ENCODE measurements at places on chromosomes 7 and 10.
A peak's percentile ranks its signal among the peaks of the same experiment; 100 is the strongest.

DNA sequence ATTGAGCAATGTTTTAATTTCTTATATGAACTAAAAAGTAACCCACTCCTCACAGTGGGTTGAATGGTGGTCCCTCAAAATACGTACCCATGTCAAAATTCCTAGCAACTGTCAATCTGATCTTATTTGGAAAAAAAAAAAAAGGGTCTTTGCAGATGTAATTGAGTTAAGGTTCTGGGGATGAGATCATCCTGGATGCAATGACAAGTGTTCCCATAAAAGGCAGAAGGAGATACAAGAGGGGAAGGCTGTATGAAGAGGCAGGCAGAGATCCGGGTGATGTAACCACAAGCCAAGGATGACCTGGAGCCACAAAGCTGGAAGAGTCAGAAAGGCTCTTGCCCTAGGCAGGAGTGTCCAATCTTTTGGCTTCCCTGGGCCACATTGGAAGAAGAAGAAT is 516.3 kb upstream of the MKI67 start:
- no peak for DNase-seq

- DNase-seq = no peak
These were observed 24.0 kb upstream of the PAPSS2 start for GRCh38 chr10:87635498-87636312.

- DNase-seq = no peak
These were observed 15.1 kb downstream of the LRRTM3 start for GRCh38 chr10:66940965-66941364.

- DNase-seq = peak; percentile 43
These were observed 514.8 kb downstream of the DNAJB6 start for GRCh38 chr7:157851501-157852067.

GRCh38 chr7:71769326-71769725 is 637.4 kb downstream of the GALNT17 start:
- no peak for DNase-seq

Measured in stimulated activated CD8-positive, alpha-beta memory T cell treated with anti-CD3 and anti-CD28 coated beads, Interleukin-4, amount 100 ng/mL, for 1 hour (primary cell).